Ascending aorta (tissue), 2 donors: ENCODE measurements at places on chromosomes 1 and 21. TPM values are rescaled to one million over a fixed set of nuclear protein-coding genes. Genes with fewer than 3 reads are reported as not detected.

- peak overlapping the region; percentile 34 for H3K27ac ChIP-seq
- H3K36me3 ChIP-seq, result no peaks in the 10 kb centered on the region
- peaks cover 20% of the 10 kb centered on the region for H3K4me1 ChIP-seq
These were observed 45.0 kb downstream of the GNG12 start for GRCh38 chr1:67788238-67788790.

GRCh38 chr21:45528981-45529784 lies 13.1 kb downstream of the SLC19A1 start:
- peak; percentile 49 for DNase-seq
- H3K27ac ChIP-seq, result no peak overlapping the region
- no peaks in the 10 kb centered on the region for H3K27me3 ChIP-seq
- H3K36me3 ChIP-seq, result no peaks in the 10 kb centered on the region

GRCh38 chr1:206657751-206658150 lies 22.4 kb downstream of the DYRK3 start:
- no peak overlapping the region for H3K27ac ChIP-seq
- DNase-seq, result no peak
- no peaks in the 10 kb centered on the region for H3K4me1 ChIP-seq
- H3K36me3 ChIP-seq, result no peaks in the 10 kb centered on the region
- no peak overlapping the region for H3K4me3 ChIP-seq
- H3K27me3 ChIP-seq, result no peaks in the 10 kb centered on the region

GRCh38 chr1:55257958-55258357 lies 42.8 kb upstream of the USP24 start:
- no peaks in the 10 kb centered on the region for H3K36me3 ChIP-seq
- H3K27me3 ChIP-seq, result no peaks in the 10 kb centered on the region
- DNase-seq, result no peak
- no peaks in the 10 kb centered on the region for H3K4me1 ChIP-seq
- H3K4me3 ChIP-seq, result no peak overlapping the region
- no peak overlapping the region for H3K27ac ChIP-seq

DNA sequence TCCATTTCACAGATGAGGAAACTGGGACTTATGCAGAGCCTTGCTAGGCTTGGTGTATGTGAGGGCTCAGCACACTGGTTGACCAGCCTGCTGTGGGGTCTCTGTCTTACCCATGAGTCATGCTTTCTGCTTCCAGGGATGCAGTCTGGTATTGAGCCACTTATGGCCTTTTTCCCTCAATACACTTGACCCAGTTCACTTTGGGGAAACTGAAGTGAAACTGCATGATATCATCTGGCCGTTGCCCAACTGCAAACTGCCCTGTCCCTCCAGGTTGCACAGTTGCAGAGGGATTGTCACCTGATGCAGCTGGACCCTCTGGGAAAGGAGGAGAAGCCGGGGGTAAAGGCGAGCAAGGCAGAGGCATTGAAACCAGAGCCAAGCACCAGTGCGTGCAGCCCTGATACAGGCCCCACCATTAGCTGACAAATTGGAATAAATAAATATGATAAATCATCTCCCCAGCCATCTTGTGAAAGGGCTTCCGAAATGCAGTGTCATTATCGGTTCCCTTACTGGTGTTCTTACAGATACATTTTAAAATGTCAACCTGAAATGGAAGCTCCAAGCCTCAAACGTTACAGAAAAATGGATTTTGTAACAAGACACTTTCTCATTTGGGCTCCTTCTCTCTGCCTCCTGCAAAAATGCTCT lies 39.3 kb upstream of the DUSP10 start:
- DNase-seq, result no peak
- H3K27me3 ChIP-seq, result no peaks in the 10 kb centered on the region
- H3K4me3 ChIP-seq, result no peak overlapping the region
- H3K27ac ChIP-seq, result no peak overlapping the region

- no peaks in the 10 kb centered on the region for H3K36me3 ChIP-seq
- peaks cover 3% of the 10 kb centered on the region for H3K4me1 ChIP-seq
- H3K4me3 ChIP-seq, result no peak overlapping the region
- no peak overlapping the region for H3K27ac ChIP-seq
- DNase-seq, result no peak
- H3K27me3 ChIP-seq, result no peaks in the 10 kb centered on the region
These were observed 12.2 kb upstream of the CDK18 start for GRCh38 chr1:205492201-205492667.

GRCh38 chr21:27759091-27759659 lies 792.3 kb upstream of the ADAMTS5 start:
- H3K27me3 ChIP-seq, result no peaks in the 10 kb centered on the region
- no peak overlapping the region for H3K27ac ChIP-seq
- H3K4me3 ChIP-seq, result no peak overlapping the region
- H3K4me1 ChIP-seq, result no peaks in the 10 kb centered on the region
- DNase-seq, result no peak

DNA sequence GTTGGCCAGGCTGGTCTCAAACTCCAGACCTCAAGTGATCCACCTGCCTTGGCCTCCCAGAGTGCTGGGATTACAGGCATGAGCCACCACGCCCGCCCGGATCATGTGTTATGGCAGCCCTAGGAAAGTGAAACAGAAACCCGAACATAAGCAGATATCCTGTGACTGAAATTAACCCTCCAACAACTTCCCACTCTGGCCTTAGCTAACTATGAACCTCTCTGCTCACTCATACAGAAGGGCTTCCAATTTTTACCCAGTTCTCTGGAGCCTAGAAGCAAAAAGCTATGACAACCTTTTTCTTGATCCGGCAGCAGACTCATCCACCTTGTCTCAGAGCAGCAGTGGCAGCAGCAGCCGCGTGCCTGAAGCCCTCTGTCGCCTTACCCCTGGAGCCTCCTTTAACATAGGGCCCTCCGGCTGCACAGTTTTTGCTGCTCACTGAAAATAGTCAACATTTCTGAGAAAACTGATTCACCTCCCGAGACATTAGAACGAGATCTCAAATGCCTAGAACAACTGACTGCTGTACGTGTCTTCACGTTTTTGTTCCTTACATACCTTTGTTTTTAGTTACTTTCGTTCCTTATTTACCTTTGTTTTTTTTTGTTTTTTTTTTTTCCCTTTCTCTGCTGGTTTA lies 9.3 kb downstream of the CBR1 start:
- H3K4me1 ChIP-seq, result no peaks in the 10 kb centered on the region
- DNase-seq, result no peak
- H3K36me3 ChIP-seq, result no peaks in the 10 kb centered on the region
- no peak overlapping the region for H3K27ac ChIP-seq

- no peaks in the 10 kb centered on the region for H3K27me3 ChIP-seq
- DNase-seq, result no peak
- H3K36me3 ChIP-seq, result no peaks in the 10 kb centered on the region
These were observed 3.6 kb downstream of the BEND5 start for GRCh38 chr1:48773133-48773532.

DNA sequence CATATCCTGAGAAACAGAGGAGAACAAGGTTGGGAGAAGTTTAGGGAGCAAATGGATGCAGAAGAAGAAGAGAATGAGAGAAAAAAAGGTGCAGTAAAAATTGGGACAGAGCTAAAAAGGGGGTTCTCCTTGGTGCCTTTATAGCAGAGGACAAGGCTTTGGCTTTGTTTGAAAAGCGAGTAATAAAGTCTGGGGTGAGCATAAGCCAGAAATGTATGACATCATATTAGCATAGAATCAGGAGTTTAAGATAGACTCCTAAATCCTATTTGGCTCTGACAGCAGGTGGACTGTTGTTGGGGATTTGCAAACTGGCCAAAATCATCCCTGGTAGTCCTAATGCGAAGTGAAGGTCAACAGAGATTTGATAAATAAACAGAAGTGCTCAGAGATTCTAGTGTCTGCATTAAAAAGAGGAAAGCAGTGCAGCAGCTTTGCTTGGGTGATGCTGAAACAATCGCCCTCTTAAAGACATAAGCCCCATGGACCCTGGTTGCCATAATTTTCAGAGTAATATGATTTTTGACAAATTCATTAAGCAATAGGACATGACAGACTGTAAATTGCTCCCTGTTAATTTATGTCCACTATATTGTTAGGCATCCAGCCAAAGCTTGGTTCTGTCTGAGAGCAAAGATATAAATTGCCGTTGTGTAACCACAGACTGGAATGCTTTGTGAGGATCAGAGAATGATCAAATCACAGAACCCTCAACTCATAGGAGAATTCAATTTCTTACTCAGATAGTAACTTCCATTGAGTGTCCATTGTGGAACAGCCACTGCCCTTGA lies 385.0 kb upstream of the NFIA start:
- no peak overlapping the region for H3K4me3 ChIP-seq
- H3K27ac ChIP-seq, result no peak overlapping the region
- no peak for DNase-seq
- no peaks in the 10 kb centered on the region for H3K27me3 ChIP-seq

GRCh38 chr1:19688041-19688842 lies 23.6 kb downstream of the HTR6 start:
- DNase-seq, result no peak
- no peak overlapping the region for H3K27ac ChIP-seq
- peaks cover 47% of the 10 kb centered on the region for H3K36me3 ChIP-seq
- H3K4me3 ChIP-seq, result no peak overlapping the region
- H3K27me3 ChIP-seq, result no peaks in the 10 kb centered on the region

DNA sequence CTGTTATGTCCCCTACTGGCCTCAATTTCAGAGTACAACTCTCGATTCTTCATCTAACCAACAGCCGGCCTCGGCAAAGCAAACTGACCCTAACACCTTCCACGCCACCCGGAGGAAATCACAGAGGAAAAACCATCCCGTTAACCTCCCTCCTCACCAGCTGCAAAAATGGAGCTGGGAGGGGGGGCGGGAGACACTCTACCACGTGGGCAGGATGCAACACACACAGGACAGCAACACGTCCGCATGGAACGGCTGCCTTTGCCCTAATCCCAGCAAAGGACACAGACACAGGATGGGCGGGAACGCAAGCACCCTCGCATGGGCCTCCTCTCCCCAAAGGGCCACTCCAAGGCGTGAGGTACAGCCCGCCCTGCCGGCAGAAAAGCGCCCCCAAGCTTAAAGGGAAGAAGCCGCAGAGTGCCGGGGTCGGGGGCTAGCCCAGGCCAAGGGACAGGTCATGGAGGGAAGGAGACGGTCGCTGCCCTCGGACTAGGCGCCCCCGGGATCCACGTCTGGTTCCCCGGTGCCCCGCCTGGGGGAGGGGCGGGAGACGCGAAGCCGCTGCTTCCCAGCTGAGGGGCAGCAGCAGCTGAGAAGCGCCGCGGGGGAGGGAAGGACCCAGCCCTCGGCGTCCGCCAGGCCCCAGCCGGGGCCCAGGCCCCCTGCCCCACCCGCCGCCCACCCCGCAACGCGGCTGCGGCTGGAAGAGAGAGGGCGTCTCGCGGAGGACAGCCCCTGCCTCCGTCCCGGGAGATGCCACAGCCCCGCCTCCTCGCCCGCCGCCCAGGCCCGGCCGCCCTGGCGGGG lies 590 bp downstream of the FOXJ3 start:
- H3K27me3 ChIP-seq, result no peaks in the 10 kb centered on the region
- peak overlapping the region; percentile 91 for H3K27ac ChIP-seq
- no peaks in the 10 kb centered on the region for H3K4me1 ChIP-seq
- peak overlapping the region; percentile 95 for H3K4me3 ChIP-seq
- no peak for DNase-seq

DNA sequence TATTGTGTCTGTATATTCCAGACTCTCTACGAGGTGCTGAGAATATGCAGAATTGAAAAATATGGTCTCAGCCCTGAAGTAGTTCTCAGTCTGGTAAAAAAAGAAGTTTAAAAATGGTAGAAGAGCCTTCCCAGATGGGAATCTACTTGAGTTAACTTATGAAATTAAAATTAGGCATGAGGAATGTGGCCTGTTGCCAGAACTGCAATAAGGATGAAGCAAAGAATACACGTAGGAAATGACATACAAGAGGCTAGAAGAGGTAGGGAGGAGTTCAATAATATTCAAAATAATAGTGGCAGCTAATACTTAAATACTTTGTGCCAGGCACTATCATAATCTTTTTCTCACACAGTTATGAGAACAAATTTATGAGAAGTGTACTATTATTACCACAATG lies 6.3 kb downstream of the ASPM start:
- H3K4me3 ChIP-seq, result no peak overlapping the region
- no peaks in the 10 kb centered on the region for H3K27me3 ChIP-seq
- no peaks in the 10 kb centered on the region for H3K36me3 ChIP-seq
- no peaks in the 10 kb centered on the region for H3K4me1 ChIP-seq
- no peak for DNase-seq
- H3K27ac ChIP-seq, result no peak overlapping the region

Gene YIPF1
- 17.0 TPM for total RNA-seq

Gene EDN2
- not detected for total RNA-seq

Gene YTHDF2
- 50.6 TPM for total RNA-seq

Gene SV2A
- total RNA-seq, result 5.9 TPM

Gene LAMTOR5
- total RNA-seq, result 21.7 TPM

Gene OR2M5
- not detected for total RNA-seq

Gene FLG2
- not detected for total RNA-seq

Gene PIGR
- total RNA-seq, result 0.53 TPM
